ENCODE measurements at places on chromosomes 2 and 18. TPM values are rescaled to one million over a fixed set of nuclear protein-coding genes. Genes with fewer than 3 reads are reported as not detected.

GRCh38 chr2:159982270-159982669 is 80.1 kb downstream of the PLA2R1 start:
- no peaks in the 10 kb centered on the region for H3K36me3 ChIP-seq
- no peaks in the 10 kb centered on the region for H3K4me1 ChIP-seq
- peaks cover 32% of the 10 kb centered on the region for H3K27me3 ChIP-seq
- DNase-seq: no peak

The RPRD1A gene
- 25.1 TPM for total RNA-seq

DNA sequence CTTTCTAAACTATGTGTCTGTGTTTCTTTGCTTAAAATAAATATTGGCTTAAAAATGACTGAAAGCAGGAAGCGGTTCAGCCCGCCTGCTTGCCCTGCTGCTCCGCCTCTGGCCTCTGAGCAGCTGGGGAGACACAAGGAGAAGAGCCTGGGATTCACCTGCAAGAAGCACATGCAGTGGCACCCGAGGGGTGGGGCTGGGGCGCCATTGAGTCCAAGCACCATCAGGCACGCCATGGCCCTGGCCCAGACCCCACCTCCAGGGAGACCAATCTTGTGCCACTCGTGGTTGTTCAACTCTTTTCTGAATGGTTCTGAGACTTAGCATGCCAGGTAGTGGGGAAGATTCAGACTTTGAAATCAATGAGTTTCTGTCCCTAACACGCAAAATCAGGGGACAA is 495.5 kb upstream of the MYT1L start:
- H3K27me3 ChIP-seq: no peaks in the 10 kb centered on the region
- peak; percentile 1 for DNase-seq
- no peak overlapping the region for H3K4me3 ChIP-seq
- no peaks in the 10 kb centered on the region for H3K4me1 ChIP-seq

GRCh38 chr2:68620772-68621171 is 22.6 kb upstream of the PROKR1 start:
- H3K27ac ChIP-seq: no peak overlapping the region
- peaks cover 4% of the 10 kb centered on the region for H3K36me3 ChIP-seq
- no peak for DNase-seq
- H3K4me1 ChIP-seq: no peaks in the 10 kb centered on the region

- no peaks in the 10 kb centered on the region for H3K27me3 ChIP-seq
- peak overlapping the region; percentile 84 for H3K4me3 ChIP-seq
- H3K4me1 ChIP-seq: peaks cover 77% of the 10 kb centered on the region
- DNase-seq: no peak
- H3K36me3 ChIP-seq: no peaks in the 10 kb centered on the region
Measured at GRCh38 chr2:70126413-70126812, 39.1 kb downstream of the PCBP1 start.

The CD8B2 gene
- total RNA-seq: not detected

- no peaks in the 10 kb centered on the region for H3K27me3 ChIP-seq
- no peak overlapping the region for H3K27ac ChIP-seq
- no peak overlapping the region for H3K4me3 ChIP-seq
- H3K36me3 ChIP-seq: no peaks in the 10 kb centered on the region
Measured at GRCh38 chr18:4544142-4544541, 89.0 kb upstream of the DLGAP1 start.

DNA sequence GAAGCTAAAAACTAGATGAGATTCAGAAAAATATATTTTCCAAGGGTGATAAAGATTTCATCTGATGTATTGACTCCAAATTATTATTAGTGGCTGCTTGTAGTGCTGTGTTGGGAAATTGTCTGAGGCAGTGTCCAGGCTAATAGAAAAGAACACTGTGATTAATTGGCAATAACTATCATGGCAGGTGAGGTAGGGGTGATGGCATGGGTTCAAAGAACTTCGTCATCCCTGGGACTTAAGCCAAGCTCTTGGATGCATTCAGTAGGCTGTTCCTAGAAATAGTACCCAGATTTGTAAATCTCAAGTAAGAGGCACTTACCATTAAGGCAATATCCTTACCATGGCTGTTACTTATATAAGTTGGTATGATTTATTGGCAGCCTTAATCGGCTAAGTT is 13.2 kb upstream of the RAPGEF4 start:
- no peak overlapping the region for H3K4me3 ChIP-seq
- DNase-seq: no peak
- H3K36me3 ChIP-seq: no peaks in the 10 kb centered on the region
- peaks cover 10% of the 10 kb centered on the region for H3K27me3 ChIP-seq
- no peak overlapping the region for H3K27ac ChIP-seq

The MDH1B gene
- 0.15 TPM for total RNA-seq

DNA sequence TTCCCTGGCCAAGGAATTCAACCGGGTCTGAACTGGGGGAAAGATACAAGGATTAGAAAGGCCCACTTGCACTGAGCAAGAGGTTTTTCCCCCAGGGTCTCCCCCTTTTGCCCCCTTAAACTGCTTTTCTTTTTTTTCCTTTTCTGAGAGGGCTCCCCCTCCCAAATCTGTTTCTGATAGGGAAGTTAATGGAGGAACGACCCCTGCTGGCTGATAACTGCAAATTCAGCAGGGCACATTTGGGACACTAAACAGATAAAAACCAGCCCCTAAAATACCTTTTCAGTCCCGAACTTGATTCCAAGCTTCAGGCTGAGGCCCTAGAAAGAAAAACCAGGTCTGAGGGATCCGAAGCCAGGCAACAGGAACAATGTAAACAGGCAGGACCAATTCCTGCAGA is 1012.4 kb upstream of the CRIM1 start:
- H3K36me3 ChIP-seq: no peaks in the 10 kb centered on the region
- no peaks in the 10 kb centered on the region for H3K4me1 ChIP-seq
- no peak overlapping the region for H3K27ac ChIP-seq
- no peaks in the 10 kb centered on the region for H3K27me3 ChIP-seq

The SLC19A3 gene
- total RNA-seq: not detected
